ENCODE measurements at places on chromosomes 1 and 21. TPM values are rescaled to one million over a fixed set of nuclear protein-coding genes. Genes with fewer than 3 reads are reported as not detected.

Gene EFHD2
- 82.7 TPM for total RNA-seq

Gene WLS
- 38.8 TPM for total RNA-seq

Gene HUNK
- under 0.01 TPM for total RNA-seq

Gene CELA3A
- total RNA-seq, result not detected

Gene MCOLN2
- total RNA-seq, result 1.2 TPM

Gene HNRNPCL1
- not detected for total RNA-seq

Gene ERICH3
- total RNA-seq, result not detected

Gene OPN3
- total RNA-seq, result 36.0 TPM

Gene TLCD4
- total RNA-seq, result 4.1 TPM

Gene CAMK2N1
- total RNA-seq, result 10.8 TPM

Gene ARHGAP29
- 9.2 TPM for total RNA-seq

Measured in tracheal epithelial cell (primary cell).